ENCODE measurements at places on chromosomes 1 and 21.

GRCh38 chr1:156748670-156749418, 2.6 kb downstream of the HDGF start:
- DNase-seq, result peak; percentile 81

DNA sequence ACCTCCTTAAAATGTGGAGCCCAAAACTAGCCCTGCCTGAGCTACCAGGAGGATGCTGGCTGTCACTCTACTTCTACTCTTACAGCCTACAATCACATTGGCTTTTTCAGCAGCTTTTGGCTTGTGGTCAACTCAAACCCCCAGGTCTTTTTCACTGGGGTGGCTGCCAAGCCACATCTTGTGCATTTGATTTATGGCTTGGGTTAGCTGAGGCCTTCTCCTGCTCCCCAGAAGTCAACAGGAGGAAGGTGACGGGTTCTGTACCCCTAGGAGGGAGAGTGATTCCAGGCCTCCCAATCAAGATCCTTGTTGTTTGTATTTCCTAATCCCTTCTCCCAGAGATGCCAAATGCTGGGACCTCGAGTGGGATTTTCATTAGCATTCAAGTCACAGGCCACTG, 124.3 kb downstream of the LACTBL1 start:
- no peak for DNase-seq

DNA sequence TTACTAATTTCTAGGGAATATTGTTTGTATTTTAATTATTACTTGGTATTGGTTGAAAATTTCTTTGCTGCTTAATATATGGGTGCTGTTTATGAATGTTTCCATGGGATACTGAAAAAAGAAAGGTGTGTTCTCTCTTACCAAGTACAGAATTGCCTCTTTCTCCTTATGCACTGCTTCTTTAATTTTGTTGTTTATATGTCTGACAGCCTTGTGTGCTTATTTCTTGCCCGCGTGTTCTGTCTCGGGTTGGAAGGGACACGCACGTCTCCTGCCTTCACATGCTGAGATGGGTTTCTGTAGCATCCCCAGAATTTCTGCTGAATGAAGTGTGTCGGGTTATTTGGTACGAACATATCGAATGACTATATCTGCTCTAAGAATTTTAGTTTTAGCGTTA, 51.1 kb downstream of the AGPAT3 start:
- no peak for DNase-seq

DNA sequence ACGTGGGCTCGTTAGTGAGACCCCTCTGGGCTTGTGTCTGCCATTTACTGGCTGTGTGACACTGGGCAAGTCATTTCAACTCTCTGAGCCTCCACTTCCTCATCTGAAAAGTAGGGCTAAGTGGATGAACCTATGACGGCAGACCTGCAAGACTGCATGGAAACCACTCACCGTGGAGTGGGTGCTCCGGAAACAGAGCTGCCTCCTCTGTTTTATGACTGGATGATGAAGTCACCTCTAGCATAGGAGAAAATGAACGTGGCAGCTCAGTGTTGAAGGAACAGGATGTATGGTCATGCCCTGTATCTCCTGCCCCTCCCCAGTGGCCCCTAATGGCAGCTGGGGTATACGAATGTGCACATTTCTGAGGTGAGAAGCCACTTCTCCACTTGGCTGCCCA, 40.5 kb downstream of the STPG1 start:
- no peak for DNase-seq

DNA sequence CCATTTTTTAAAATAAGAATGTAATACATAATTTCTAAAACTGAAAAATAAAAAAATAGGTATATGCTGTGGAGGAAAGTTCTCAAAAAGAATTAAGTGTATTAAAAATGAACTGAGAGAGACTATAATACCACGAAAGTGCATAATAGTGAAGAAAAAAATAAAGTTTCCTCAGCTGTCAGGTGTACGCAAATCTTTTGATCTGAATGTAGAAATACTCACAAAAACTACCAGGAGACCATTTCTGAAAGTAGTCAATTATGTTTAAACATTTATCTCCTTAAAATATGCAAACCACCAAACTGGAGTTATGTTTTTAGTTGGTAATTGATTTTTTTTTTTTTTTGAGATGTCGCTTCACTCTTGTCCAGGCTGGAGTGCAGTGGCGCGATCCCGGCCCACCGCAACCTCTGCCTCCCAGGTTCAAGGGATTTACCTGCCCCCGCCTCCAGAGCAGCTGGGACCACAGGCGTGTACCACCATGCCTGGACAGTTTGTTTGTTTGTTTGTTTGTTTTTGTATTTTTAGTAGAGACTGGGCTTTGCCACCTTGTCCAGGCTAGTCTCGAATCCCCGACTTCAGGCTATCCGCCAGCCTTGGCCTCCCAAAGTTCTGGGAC, 1169.2 kb upstream of the B3GALT2 start:
- DNase-seq, result no peak

- no peak for DNase-seq
Observed at GRCh38 chr1:74468982-74469603, 43.3 kb downstream of the LRRC53 start.

DNA sequence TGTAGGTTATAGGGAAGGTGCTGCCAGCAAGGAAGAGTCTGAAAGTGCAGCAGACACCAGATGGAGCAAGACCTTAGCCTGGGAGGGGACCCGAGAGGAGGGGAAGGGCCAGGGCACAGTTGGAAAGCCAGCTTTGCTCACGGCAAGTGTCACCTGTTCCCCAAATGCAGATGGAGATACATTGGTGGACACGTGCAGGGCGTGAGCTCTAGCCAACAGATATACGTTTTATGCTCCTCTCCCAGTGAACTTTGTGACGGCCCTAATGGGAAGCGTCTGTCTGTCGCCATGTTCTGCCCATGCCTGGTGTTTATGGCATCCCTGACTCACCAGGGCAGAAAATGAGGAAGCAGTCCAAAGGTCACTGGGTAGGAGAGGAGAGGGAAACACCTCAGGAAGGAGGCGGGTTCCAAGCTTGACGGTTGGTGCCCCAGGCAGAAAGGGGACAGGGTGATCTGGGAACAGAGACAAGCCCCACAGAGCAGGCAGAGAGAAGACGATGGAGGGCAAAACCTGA, 7.6 kb downstream of the GPA33 start:
- DNase-seq, result no peak

DNA sequence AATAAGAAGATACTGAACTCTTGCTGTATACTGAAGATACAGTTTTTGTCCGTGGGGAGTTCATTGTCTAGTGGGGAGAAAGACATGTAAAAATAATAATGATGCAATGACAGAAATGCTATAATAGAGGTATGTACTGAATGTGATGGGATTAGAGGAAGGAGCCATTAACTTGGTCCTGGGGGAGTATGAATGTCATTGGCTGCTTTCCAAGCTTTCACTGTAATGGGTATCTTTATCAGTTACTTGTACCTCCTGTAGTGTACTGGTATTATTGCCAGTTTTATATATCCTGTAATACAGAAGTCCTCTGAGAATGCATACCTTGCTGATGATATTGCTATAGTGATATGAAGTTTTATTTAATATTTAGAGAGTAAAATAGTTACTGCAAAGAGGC, 7.4 kb downstream of the BTBD8 start:
- no peak for DNase-seq

- no peak for DNase-seq
Observed at GRCh38 chr1:203656796-203657747, 30.4 kb downstream of the ATP2B4 start.

GRCh38 chr1:204568576-204569315, 52.5 kb downstream of the MDM4 start:
- no peak for DNase-seq

- no peak for DNase-seq
Observed at GRCh38 chr1:219220945-219221344, 47.3 kb downstream of the LYPLAL1 start.

DNA sequence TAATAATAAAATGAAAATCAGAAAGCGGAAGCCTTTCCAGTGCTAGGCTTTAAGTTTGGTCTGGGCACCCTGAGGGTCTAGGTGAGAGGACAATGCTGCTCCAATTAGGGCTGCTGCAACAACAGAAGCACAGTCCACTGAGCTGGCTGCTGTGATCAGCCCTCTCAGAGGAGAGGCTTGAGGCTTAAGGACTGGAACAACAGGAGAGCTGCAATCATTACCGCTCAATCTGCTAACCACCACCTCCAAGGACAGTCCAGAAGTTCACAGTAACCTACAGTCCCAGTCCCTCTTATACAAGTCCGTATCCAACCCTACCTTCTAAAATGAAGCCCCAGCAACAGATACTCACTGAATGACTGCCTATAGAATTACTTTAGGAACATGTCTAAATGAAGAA, 62.1 kb downstream of the USP24 start:
- DNase-seq, result no peak

DNA sequence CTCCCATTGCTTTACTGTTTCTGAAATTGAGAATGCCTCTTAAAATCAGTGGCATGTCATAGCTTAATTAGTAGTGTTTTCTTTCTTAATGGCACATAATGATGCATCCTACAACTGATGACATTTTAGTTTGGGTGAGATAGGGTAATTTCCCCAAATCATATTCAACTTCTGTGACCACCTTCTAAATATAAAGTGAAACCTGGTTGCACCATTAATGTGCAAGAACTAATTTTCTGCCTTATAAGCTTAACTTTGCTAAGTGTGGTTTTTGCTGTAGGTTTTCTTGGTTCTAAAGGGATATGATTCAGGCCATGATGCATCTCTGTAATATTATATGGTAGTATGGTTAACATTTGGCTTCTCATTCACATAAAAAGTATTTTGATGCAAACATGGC, 8.9 kb downstream of the POGK start:
- DNase-seq, result no peak

DNA sequence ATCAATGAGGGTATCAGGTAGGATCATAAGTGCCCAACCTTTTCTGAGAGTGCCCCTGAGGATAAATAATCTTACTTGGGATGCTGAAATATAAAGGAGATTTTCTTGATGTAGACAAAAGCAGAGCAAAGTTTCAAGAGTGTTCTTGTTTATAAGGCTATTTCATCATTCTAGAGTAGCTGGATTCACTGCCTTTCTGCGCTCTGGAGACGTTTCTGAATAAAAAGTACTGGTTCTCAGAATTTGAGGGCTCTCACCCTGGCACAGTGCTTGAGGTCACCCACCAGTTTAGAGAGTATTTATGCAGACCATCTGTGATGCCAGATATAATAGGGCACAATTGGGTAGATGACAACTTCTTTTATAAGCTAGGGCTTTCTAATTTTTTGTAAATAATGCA, 103.3 kb downstream of the GDAP2 start:
- DNase-seq, result no peak
